ENCODE measurements at places on chromosomes 6 and 20.

DNA sequence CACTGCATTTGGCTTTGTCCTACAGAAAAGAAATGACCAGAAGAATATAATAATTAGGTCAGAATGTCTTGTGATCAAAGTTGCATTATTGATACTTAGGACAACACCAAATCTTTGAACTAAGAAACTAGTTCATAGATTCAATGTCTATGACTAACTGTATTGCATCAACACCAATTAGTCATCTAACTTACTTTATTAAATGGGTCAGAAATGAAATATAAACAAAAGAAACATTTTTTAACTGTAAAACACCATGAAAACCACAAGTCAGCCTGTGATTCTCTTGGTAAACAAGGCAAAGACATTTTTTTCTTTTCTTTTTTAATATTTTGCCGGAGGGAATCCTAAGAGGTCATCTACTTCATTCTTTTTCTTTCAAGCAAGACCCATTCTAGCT lies 114.1 kb upstream of the HDDC2 start:
- no peak for DNase-seq

GRCh38 chr6:2988094-2988425 lies 11.6 kb upstream of the NQO2 start:
- DNase-seq: no peak

DNA sequence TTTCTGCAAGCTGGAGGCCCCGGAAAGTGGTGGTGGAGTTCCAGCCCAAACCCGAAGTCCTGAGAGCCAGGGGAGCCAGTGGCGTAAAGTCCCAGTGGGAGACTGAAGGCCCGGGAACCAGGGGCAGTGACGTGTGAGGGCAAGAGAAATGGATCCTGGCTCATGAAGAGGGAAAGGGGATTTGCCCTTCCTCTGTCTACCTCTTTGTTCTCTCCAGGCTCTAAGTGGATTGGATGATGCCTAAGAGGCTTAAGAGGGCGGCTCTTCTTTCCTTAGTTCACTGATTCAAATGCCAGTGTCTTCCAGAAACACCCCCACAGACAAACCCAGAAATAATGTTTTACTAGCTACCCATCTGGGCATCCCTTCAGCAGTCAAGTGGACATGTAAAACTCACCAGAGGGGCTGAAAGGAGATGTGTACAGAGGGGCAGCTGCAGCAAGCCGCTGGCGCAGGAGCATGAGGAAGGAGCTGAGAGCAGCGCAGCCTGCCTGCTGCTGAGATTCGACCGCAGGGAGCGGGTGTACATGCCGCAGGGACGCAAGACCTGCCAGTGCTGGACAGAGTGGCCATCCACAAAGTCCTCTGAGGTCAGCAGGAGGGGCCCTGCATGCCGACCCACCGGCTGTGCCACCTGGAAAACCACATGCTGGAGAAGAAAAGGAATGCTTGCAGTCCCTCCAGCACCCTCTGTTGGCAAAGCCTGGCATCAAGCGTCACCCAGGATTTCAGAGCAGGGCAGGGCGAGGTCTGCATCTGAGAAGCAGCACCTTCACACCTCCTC lies 29.5 kb downstream of the CDYL start:
- peak; percentile 24 for DNase-seq

DNA sequence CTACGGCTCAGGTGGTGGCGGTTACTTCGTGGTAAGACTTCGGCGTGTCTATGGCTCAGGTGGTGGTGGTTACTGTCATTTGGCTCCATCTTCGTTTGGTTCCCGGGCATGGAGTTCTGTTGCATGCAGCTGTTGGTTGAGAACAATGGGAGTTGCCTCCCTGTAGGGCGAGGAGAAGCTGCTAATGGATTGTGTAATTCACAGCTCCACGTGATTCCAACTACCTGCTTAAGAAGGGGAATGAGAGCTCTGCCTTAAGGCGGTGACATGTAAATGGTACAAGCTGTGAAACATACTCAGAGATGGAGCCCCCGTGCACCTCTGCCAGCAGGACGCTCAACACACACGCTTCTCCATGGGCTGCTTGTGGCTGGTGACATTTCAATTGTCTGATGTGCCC lies 12.4 kb upstream of the DACT2 start:
- no peak for DNase-seq

DNA sequence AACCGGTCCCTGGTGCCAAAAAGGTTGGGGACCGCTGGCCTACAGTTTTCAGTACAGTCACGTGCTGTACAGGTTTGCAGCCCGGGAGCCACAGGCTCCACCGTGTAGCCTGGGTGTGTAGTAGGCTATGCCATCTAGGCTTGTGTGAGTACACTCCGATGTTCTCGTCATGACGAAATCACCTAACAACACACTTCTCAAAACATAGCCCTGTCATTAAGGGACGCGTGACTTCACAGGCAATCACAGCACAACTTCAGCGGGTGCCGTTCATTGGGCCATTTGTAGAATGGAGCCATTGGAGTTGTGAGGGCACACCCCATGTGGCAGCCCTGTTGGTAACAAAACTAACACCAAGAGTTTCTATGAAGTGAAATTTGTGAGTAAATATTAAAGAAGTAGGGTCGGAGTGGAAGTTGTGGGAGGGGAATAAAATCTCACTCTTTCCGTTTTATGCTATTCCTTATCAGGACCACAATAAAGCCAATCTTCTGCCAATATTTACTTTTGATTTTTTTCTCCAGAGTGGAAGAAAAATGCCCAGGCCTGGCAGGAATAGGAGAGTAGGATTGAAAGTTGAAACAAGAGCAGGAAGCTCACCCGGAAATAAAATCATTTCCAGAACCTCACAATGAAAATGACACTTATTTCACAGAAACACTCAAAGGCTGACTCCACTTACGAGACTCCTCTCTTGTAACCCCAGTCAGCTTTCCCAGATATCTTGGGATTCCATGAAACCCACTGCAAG lies 63.7 kb upstream of the PTPN1 start:
- DNase-seq: no peak

GRCh38 chr6:150866147-150866990 lies 867 bp downstream of the MTHFD1L start:
- DNase-seq: peak; percentile 82

- no peak for DNase-seq
Measured at GRCh38 chr20:16760431-16761304, 12.5 kb downstream of the OTOR start.

DNA sequence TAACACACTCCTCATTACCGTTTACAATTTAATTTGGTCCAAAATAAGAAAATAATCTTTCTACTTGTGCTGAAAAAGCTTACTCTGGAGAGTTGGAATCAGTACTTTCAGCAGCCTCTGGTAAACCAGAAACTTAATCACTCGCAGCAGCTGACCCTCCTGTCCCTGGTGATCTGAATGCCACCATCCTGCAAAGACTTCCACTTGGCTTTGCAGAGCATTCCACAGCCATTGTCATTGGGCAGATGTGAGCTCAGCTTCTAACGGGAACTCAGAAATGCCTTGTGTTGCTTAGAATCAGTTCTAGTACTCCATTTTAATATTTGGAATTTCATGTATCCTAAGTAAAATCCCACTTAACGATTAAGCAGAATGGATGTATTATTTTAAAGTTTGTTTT lies 59.7 kb downstream of the PHACTR1 start:
- no peak for DNase-seq

All from RPMI7951 (cell line).